ENCODE measurements at places on chromosomes 5 and 9.

- DNase-seq, result no peak
These were observed 91.2 kb downstream of the PJA2 start for GRCh38 chr5:109318455-109319108.

GRCh38 chr5:24539613-24540012 lies 105.2 kb downstream of the CDH10 start:
- no peak for DNase-seq

DNA sequence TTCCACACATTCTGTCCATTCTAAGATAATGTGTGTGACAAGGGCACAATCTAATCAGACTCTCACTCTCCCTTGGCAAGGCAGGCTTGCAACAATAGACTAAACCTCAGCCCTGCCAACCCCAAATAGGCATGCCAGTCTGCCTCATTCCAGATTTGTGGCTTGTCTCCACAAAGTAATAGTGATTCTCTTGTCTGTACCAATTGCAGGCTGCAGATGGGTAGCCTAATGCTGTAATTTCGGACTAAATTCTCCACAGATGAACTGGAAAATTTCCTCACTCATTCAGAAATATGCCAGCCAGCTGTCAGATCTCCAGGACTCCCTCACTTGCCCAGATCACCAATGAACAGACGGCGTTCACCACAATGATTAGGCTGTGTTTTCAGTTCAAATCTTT lies 413.6 kb downstream of the ELAVL2 start:
- DNase-seq, result no peak

- DNase-seq, result no peak
These were observed 193.9 kb downstream of the TRPM3 start for GRCh38 chr9:70927530-70927929.

- peak; percentile 15 for DNase-seq
These were observed at the start of gene NTRK2 for GRCh38 chr9:84669288-84670137. Gene NTRK2, plus strand, starts transcription at chr9:84669729. Its CDS starts 1,020 bp downstream, at chr9:84670749.

DNA sequence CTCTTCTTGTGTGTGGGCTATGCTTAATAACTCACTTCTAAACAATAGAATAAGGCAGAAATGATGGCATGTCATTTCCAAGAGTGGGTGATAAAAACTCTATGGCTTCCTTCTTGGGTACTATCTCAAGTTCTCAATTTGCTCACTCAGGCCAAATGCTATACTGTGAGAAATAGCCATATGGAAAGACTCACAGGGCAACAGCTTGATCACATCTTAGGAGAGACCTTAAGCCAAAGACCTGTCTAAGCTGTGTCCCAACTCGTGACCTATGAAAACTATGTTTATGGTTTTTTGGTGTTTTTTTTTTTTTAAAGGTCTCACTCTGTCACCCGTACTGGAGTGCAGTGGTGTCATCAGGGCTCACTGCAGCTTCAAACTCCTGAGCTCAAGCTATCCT lies 2.1 kb upstream of the UIMC1 start:
- no peak for DNase-seq

DNA sequence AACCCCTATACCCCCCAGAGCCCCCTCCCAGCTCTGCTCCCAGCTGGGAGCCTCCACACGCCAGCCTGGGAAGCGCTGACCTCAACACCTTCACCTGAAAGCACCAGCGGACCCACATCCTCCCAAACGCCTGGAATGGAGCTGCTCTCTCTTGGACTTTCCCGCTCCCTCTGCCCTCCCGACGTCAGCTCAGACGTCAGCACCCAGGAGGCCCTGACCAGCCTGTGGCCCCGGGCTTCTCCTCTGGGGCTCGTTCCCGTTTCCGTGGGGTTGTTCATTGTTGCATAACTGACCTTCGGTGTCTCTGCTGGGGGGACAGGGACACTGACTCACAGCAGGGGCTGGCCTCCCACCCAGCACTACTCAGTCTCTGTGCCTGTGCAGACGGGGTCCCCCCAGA lies 35.0 kb upstream of the SLC6A3 start:
- no peak for DNase-seq

GRCh38 chr9:35002623-35003022 lies 13.1 kb downstream of the DNAJB5 start:
- DNase-seq, result no peak

DNA sequence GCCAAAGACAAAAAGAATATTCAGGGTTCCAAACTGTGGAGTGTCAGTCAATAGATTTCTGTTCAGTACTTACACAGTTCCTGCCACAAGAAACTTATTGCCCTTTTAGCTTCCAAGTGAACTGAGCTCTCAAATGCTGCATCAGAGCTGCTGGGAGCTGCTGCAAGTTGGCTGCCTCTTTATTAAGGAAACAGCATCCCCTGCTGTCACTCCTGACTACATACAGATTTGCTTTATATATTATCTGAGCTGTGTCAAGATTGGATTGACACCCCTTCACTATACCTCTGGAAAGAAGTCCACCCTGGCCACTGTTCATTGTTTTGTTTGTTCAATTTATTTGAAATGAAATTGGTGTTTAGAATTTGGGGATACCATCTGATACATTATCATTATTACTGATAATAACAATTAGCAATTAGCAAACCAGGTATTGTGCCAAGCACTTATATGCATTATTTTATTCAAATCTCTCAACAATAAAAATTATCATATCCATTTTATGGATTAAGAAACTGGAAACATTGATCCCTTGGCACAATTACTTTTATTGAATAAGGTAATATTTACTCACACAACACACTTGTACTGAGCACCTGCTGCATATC lies 16.4 kb upstream of the C5orf58 start:
- DNase-seq, result no peak

DNA sequence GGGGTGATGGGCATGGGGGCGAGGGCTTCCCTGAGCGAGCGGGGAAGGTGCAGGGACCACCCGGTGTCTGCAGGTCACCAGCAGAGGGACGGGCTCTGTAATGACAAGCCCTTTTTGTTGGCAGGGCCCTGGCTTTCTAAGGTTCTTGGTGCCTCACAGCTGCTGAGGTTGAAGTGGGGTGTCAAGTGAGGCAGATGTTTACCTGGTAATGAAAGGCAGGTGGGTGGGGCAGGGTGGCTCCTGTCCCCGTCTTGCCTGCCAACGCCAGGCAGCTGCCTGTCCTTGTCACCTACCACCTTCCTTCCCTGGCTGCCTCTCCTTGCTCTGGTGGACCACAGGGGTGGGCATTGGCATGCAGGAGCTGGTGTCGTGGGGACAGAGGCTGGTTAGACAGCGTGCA lies 41.0 kb upstream of the SEMA4D start:
- DNase-seq, result no peak

DNA sequence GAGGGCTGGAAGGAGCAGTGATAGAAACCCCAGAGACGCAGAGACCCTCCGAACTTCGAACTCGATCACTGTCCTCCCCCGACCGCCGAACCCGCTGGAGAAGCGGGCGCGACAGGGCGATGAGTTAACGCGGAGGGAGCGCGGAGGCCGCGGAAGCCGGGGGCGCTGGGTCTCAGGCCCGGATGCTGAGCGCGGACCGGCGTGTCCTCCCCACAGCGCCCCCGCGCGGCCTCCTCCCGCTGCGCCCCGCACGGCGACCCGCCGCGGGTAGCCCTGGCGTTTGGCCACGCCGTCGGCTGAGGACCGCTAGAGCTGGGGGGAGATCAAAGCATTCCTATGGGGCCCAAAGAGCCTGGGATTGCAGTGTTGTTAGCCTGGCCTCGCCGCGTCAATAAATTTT lies 7.7 kb upstream of the DMRT2 start:
- peak; percentile 53 for DNase-seq

DNA sequence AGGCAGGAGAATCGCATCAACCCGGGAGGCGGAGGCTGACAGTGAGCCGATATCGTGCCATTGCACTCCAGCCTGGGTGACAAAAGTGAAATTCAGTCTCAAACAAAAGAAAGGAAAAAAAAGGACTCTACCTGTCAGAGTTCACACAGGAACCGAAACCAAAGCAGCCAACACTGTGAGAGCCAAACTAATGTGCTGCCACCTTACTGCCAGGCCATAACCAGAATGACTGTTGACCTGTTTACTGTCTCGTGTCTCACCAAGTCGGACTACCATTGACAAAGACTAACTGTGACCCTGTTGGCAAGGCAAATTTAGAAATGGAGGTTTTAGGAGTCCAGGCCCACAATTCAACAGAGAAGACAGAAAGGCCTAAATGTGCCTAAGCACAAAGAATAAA lies 112.4 kb downstream of the ANXA2R start:
- DNase-seq, result no peak

- no peak for DNase-seq
These were observed 586.4 kb downstream of the ACTL7B start for GRCh38 chr9:108269371-108269770.

DNA sequence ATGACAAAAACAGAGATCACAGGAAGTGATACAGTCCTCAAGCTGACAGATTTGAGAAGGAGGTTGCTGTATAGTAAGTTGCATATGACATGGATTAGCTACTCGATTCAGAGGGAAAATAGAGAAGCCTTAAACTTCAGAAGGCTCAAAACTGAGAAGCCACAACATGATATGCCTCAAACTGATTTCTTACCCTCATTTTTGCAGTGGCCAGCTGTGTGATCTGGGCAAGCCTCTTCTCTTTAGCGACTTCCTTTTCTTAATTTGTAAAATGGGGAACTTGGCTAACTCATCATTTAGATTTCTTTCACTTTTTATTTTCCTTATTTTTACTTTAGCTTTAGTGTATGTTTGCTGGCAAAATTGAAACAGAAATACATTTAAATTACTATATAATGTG lies 421.1 kb downstream of the KIF4B start:
- no peak for DNase-seq
